ENCODE measurements at places on chromosomes 16 and 17.
A peak's percentile ranks its signal among the peaks of the same experiment; 100 is the strongest.

GRCh38 chr17:79294459-79295071 is 219.9 kb downstream of the ENGASE start:
- peak; percentile 5 for DNase-seq

DNA sequence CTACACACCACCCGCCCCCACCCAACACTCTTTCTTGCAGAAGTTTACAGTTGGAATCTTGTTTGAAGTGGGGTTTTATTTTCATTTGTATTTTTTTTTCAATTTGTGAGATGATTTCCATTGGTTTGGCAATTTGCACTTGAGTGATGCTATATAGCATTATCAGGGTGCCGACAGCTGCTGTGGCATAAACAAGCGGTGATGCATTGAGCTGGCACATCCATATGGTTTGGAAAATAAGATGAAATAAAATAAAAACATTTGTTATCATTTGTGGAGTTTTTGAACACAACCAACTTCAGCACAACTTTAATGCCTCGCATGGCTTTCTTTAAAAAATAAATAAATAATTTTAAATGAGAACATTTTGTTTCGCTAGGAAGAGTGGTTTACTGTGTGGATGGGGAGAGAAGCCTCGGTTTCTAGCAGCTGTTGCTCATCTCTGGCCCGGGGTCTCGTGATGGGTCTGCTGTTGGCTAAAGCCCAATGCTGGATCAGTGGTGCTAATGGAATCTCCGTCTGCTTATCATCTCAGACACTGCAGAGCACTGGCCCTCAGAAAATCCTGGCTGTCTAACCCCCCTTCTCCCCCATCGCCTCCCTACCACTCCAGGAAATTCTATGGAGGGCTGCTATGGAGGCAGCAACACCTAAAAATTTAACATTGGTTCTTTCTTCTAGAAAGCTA is 192.3 kb upstream of the MAF start:
- DNase-seq = no peak

- no peak for DNase-seq
Observed at GRCh38 chr17:5234645-5235576, at the start of gene SCIMP. Gene SCIMP (minus strand): TSS chr17:5234860. CDS start chr17:5234755, 105 bp downstream.

- DNase-seq = no peak
Observed at GRCh38 chr17:6482105-6482455, 37.8 kb downstream of the PIMREG start.

DNA sequence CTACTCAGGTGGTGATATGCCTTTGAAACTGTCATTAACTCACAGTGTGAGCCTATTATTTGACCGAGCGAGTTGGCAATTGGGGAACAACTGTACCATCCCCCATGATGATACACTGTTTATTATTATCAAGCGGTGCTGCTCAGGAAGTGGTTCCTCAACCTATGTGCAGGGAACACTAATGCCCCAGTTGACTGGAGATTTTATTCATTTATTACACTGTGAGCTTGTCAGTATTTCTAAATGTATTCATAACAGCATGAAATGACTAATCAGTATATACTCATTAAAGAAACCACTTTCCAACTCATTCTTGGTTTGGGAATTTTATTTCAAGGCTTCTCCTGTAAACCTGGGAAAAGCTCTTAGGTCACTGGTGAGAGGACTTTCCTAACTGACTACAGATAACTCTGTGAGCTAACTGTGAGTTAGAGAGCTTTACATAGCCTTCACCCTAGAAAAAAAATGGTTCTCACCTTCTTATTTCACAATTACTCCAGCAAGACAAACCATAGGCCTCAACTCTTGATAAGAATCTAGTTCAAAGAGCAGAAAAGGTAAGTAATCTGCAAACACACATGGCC is 42.4 kb downstream of the NXPH3 start:
- DNase-seq = no peak

- DNase-seq = no peak
Observed at GRCh38 chr17:75843577-75844529, at the start of gene UNC13D. Gene UNC13D (minus strand): TSS chr17:75844404. CDS start chr17:75844337, 67 bp downstream.

GRCh38 chr17:76314392-76315227 is 6.5 kb upstream of the QRICH2 start:
- DNase-seq = no peak

DNA sequence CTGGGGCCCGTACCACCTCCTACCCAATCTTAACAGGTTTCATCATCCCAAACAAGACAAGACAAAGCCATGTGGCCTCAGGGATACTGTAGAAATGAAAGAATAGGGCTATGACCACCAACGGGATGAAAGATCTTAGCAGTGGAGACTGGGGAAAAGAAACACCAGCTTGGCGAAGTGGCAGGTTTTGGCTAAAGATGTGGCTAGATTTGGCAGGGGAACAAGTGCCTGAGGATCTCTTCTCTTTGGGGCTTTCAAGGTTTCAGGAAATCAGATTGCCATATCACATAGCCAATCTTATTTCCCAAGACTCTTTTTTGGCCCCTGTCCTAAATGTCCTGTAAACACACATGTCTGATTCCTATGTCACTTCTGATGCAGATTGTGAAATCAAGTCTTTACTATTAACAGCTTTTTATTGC is 6.9 kb downstream of the KRT24 start:
- no peak for DNase-seq
